Activated naive CD8-positive, alpha-beta T cell treated with anti-CD3 and anti-CD28 coated beads for 36 hours (primary cell): ENCODE measurements at places on chromosomes 7 and 10. TPM values are rescaled to one million over a fixed set of nuclear protein-coding genes. Genes with fewer than 3 reads are reported as not detected.

The PNLIPRP2 gene
- not detected for total RNA-seq

The ADCY1 gene
- not detected for total RNA-seq

The RP9 gene
- total RNA-seq: 23.6 TPM

The HECW1 gene
- total RNA-seq: not detected

GRCh38 chr7:18693406-18693805, 197.9 kb downstream of the HDAC9 start:
- no peak for DNase-seq

DNA sequence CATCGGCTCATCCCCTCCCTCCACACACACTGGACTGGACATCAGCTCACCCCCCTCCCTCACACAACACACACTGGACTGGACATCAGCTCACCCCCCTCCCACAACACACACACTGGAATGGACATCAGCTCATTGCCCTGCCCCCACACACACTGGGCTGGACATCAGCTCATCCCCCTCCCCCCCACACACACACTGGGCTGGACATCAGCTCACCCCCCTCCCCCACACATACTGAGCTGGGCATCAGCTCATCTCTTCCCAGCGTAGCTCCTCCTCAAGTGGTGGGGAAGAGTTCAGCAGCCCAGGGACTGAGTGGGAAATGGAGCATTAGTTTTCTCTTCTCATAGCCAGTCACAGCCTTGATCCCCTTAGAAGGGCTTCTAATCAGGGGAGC, 58.1 kb upstream of the WDR11 start:
- no peak for DNase-seq
